ENCODE measurements at places on chromosomes 16 and 17.

GRCh38 chr17:44222112-44222869, 2.8 kb upstream of the UBTF start:
- DNase-seq = peak; percentile 59

DNA sequence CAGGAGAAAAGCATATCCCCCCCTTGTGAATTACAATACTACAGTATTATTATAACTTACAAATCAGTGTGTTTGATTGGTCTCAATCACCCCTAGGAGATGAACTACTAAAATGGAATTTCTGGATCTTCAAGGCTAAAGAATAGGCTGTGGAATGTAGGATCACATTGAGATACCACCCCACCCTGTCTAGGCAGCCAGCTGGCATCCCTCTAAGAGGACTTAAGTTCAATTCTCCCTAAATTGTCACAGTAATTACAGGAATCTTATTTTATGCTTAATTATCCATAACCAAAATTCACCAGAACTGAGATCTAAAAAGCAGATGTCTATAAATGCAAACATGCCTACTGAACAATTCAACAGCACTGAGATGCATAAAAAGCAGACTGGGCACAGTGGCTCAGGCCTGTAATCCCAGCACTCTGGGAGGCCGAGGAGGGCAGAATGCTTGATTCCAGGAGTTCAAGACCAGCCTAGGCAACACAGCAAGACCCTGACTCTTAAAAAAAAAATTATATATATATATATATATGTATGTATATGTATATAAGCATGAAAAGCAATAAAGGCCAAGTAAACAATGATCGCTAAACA, 12.0 kb downstream of the AP1G1 start:
- DNase-seq = no peak

DNA sequence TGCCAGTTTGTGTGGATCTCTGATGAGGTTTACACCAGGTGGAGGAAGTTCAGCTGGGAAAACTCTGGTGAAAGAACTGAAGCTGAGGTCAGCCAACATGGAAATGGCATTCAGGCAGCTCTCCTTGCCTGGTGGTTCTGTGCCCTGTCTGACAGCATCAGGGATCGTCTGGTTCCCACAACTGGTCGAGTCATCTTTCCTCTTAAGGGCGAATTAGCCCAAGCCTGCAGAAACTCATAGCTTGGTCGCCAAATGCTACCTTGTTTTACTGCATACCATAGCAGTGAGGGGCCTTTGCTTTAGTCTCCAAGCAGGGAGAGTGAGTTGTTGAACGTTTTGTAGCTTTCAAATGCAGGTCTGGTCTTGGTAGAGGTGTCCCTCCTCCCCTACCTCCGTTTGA, 7.2 kb downstream of the PLCG2 start:
- no peak for DNase-seq

- DNase-seq = no peak
Measured at GRCh38 chr16:13378151-13378550, 476.8 kb downstream of the SHISA9 start.

GRCh38 chr16:4086153-4086552, 30.1 kb downstream of the ADCY9 start:
- no peak for DNase-seq

GRCh38 chr17:8384801-8385378, 1.9 kb upstream of the RPL26 start:
- DNase-seq = no peak

- DNase-seq = no peak
Measured at GRCh38 chr17:17103160-17103559, 60.9 kb downstream of the MPRIP start.

All from stimulated activated naive CD8-positive, alpha-beta T cell treated with anti-CD3 and anti-CD28 coated beads, Interleukin-15, amount 100 ng/mL, for 72 hours (primary cell).